Vagina (tissue), 2 donors: ENCODE measurements at places on chromosomes 12 and 14.
A peak's percentile ranks its signal among the peaks of the same experiment; 100 is the strongest.

DNA sequence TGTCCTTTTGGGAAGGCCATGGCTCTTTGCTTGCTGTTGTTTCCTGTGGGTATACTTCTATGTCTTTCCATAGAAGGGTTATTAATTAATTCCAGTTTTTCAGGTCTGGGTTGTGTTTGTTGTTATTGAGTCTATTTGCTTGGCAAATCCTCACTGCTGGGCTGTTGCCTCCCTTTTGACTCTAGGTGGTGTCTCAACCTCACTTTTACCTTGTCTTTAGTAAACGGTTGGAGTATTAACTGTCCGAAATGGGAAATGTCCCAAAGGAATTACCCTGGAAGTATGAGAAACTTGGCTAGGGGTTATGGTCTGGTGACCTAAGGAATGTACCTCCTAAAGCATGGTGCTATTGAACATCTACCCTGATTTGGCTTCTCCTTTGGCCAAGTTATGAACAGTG lies 16.7 kb downstream of the PRH1 start:
- no peak for DNase-seq

DNA sequence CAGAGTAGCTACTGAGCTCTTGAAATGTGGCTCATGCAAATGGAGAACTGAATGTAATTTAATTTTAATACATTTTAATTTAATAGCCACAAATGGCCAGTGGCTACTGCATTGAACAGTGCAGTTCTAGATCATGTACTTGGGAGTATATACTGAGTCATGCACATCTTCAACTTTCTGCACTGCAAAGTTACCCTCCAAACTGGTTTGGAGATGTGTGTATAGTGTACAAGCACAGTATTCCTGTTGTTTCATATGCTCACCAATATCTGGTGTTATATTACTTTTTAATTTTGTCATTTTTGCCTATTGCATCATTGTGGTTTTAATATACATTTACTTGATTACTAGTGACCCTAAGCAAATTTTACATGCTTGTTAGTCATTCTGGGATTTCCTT lies 372.8 kb downstream of the NELL2 start:
- no peak for DNase-seq

GRCh38 chr12:50082644-50083043 lies 2.5 kb upstream of the SMARCD1 start:
- DNase-seq = no peak

DNA sequence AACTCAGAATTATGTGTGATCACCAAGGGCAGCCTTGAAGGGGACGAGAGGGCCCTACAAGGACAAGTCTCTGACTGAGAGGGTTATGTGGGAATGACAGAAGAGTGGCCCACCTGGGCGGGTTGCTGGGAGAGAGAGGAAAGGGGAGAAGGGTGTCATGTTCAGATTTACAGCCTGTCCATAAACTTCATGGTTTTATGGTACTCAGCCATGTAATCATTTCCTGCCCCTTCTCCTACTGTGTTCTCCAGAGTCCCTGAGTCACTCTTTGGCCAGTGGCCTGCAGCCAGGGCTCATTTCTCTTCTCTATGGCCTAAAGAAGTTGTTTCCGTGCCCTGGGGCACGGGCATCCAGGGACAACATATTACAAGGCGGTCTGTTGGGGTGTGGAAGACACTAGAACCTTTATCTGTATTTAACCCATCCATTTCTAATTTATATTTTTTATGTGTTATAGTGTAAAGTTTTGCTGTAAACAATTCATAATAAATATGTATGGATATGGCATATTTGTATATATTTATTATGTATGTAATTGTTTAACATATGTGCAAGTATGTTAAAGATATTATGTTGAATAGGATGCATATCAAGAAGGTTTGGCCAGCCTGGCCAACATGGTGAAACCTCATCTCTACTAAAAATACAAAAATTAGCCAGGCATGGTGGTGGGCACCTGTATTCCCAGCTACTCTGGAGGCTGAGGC lies 26.9 kb downstream of the DDX47 start:
- no peak for DNase-seq

- DNase-seq = peak; percentile 81
Measured at GRCh38 chr12:34390171-34390841, 368.0 kb downstream of the ALG10 start.

- no peak for DNase-seq
Measured at GRCh38 chr14:61121355-61121787, 140.3 kb downstream of the SLC38A6 start.

- DNase-seq = no peak
Measured at GRCh38 chr12:72586456-72586855, 314.3 kb downstream of the TRHDE start.
